ENCODE measurements at places on chromosomes 1 and 21.

- no peak for DNase-seq
Measured at GRCh38 chr1:84155517-84155916, 11.4 kb downstream of the PRKACB start.

DNA sequence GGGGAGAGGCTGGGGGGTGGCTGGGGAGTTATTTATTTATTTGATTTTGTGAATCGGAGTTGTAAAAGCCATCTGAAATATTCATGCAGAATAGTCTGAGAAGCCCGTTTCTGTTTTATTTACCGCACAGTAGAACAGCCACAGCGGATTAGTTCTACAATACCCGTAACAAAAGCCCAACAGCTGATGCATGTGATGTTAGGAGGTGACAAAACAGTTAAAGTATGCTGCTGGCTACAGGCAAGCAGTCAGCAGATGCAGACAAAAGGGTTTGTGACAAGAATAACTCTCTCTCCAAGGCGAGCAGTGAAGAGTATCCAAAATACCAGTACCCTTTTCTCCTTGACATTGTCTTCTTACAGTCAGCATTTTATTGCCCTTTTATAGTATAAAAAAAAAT is 42.0 kb downstream of the PROX1 start:
- no peak for DNase-seq

DNA sequence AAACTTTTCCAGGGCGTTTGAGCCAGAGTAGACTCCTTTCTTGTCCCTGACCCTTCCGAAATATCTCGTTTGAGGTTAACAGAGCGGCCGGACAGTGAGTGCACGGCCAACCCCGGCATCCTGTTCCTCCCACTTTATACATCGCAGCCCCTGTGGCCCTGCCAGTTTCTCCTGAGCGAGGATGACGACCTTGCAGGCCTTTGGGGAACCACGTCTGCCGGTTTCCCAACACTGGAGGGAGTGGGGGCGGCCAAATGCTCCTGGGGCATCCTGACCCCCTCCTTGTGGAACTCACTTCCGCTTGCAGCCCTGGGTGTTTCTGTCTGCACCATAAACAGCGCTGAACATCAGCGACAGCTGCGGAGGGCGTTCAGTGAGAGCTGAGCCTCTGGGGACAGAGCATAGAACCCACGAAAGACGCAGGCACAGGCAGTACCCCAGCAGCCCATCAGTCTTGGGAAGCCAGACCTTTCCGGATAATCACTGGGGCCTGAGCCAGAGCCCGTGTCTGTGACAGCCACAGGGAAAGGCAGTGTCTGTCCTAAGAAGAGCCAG is 4.8 kb upstream of the KCNAB2 start:
- peak; percentile 51 for DNase-seq

- no peak for DNase-seq
Measured at GRCh38 chr1:184322253-184322652, 64.6 kb upstream of the C1orf21 start.

DNA sequence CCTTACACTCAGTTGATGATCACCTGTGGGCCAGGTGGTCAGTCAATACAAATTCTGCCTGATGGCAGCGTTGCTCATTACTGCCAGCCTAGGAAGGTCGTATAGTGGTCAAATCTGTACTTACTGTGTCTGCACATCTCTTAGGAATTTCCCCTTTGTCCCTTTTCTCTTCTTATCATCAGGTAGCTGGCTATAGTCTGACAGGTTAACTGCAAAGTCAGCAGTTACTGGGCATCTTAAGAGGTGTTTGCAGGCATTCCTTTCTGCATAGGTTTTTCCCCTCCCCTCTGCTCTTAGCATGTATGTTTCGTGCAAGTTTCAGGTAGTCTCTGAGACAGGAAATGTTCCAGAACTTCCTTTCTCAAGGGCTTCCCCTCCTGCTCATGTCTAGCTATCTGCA is 298.7 kb downstream of the LRRIQ3 start:
- DNase-seq: no peak

- no peak for DNase-seq
Measured at GRCh38 chr1:36965275-36966159, 68.8 kb downstream of the GRIK3 start.

- no peak for DNase-seq
Measured at GRCh38 chr21:21807598-21807903, 809.3 kb downstream of the NCAM2 start.

DNA sequence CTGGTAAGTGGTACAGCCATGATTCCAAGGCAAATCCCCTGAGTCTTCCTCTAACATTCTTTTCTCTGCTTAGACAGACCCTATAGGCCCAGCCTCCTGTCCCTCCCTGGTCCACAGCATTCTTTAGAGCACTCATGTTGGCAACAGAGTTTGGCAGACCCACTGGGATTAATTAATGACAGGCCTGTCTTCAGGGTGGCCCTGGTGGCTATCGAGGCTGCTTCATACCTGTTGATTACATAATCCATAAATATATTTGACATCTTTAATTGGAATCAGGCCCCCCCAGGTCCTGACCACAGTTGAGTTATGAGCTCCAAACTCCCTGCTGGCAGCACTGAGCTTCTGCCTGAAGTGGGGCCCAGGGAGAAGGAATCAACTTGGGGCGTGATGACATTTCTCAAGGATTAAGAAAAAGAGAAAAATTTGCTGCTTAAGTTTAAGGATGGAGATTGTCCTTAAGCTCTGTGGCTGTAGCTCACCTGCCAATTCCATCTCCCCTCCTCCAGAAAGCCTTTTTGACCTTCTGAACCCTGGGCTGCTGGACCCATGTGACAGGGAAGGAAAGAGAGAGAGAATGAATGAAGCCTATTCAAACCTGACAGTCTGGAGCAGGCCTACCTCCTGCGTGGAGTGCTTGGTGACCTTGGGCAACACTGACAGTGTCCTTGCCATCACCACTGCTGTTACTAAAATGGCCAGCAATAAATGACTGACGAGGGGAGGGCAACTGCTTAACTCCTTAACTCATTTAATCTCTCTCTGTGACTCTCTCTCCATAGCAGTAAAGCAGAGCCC is 156.6 kb downstream of the TRABD2B start:
- DNase-seq: no peak

All from suppressor macrophage treated with lipopolysaccharide for 1 hour (primary cell).